Activated CD4-positive, alpha-beta T cell treated with anti-CD3 and anti-CD28 coated beads, Interleukin-2, Interleukin-6, amounts not matched to agents 100 ng/mL and 50 ng/mL, durations not matched to agents 16 hours and 8 hours (primary cell): ENCODE measurements at places on chromosomes 1 and 21.

GRCh38 chr1:180886338-180886737, 26.4 kb upstream of the KIAA1614 start:
- no peak for DNase-seq

DNA sequence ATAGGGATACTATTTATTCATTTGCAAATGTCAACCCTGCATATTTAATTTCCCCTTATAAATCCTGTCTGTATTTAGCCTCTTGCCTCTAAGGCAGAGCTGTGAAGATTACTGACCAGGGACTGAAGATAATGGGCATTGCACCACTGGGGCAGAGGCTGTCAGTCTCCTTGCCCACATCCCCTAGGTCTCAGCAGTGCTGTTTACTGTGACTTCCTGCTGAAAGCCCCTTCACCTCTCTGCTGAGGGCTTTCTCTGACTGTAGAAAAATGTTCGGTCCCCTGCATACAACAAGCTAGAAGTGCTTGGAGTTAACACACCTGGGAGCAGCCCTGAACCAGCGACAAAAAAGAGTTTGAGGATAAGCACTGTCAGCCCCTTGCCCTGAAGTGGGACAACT, 28.8 kb downstream of the SLC5A9 start:
- no peak for DNase-seq

GRCh38 chr1:10429868-10430215, 391 bp upstream of the CENPS start:
- peak; percentile 45 for DNase-seq

DNA sequence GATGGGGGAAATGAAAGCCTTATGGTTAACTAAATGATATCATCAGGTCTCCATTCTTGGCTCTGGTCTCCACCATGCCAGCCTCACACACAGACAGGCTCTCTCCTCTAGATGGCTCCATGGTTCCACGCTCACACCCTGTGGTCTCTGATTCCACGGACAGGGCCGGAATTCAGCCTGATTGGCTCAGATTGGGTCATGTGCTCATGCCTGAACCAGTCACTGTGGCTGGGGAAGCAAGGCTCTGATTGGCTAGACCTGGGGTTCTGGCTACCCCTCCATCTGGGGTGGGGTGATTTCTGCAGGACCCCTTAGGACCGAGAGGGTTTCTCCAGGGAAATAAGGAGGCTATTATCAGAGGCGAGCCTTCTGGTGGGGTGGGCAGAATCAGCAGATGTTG, 277.0 kb downstream of the PTPRU start:
- peak; percentile 43 for DNase-seq

DNA sequence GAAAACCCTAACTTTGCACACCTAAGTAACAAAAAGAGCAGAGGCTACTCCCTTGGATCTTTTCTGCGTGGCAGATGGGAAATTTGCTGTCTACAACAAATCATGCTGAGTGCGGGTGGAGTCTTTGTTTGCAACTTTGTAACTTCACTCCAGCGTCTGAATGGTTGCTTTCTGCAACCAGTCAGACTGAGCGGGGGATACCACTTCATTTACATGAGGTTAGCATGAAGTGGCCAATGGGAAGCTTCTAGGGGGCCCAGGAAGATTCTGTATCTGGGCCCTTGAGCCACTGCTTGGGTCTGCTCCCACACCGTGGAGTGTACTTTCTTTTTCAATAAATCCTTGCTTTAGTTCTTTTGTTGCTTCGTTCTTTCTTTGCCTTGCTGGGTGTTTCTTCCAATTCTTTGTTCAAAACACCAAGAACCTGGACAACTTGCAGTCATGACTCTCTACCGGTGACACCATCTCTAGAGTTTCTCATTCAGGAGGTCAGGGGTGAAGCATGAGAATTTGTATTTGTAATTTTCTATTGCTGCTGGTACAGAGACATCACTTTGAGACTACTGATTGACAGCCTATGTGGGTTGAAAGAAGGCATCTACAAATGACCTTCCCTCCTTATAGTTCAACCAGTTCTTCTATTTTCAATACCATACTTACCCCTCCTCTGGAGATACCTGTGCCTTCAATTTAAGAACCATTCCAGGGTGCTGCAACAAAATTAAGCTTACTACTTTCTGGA, 55.8 kb upstream of the RC3H1 start:
- DNase-seq: no peak

- DNase-seq: peak; percentile 56
Observed at GRCh38 chr1:227192163-227192562, 126.1 kb downstream of the CDC42BPA start.

GRCh38 chr1:3275471-3276340, 178.8 kb upstream of the ARHGEF16 start:
- no peak for DNase-seq

- no peak for DNase-seq
Observed at GRCh38 chr1:243818978-243819377, 31.1 kb downstream of the AKT3 start.

DNA sequence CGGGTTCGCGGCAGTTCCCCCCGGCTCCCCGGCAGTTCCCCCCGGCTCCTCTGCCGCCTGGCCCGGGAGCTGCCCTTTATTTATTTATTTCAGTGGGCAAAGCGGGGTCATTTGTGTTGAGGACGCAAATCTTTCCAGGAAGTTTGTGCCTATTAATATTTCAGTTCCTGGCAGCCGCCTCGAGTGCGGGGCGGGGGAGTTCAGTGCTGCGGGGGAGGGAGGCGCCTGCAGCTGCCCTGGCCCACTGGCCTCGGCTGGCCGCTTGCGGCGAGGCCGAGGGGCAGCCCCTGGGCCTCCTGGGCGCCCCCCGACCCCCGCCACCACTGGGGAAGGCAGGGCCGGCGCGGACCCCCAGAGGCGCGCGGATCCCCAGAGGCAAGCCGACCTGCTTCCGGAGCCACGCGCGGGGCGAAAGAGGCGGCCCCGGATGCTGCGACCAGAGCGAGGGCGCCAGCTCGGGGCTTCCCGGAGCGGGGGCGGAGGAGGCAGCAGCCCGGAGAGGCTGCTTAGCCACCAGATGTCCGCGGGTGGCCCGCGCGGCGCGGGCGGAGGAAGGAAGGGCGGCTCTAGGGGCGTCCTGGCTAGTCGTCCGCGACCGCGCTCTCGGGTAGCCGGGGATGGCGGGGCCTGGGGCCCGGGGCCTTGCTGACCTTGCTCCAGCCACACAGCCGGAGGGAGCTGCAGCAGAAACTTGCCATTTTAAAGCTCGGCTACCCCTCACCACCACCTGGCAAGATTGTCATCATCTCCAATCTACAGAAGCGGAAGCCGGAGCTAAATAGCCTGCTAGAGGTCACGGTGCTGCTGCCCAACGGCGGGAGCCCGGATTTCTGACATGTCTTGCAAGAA, 48.0 kb downstream of the H3-3A start:
- peak; percentile 73 for DNase-seq

GRCh38 chr1:149846593-149847466, 52.5 kb upstream of the BOLA1 start:
- peak; percentile 0 for DNase-seq

DNA sequence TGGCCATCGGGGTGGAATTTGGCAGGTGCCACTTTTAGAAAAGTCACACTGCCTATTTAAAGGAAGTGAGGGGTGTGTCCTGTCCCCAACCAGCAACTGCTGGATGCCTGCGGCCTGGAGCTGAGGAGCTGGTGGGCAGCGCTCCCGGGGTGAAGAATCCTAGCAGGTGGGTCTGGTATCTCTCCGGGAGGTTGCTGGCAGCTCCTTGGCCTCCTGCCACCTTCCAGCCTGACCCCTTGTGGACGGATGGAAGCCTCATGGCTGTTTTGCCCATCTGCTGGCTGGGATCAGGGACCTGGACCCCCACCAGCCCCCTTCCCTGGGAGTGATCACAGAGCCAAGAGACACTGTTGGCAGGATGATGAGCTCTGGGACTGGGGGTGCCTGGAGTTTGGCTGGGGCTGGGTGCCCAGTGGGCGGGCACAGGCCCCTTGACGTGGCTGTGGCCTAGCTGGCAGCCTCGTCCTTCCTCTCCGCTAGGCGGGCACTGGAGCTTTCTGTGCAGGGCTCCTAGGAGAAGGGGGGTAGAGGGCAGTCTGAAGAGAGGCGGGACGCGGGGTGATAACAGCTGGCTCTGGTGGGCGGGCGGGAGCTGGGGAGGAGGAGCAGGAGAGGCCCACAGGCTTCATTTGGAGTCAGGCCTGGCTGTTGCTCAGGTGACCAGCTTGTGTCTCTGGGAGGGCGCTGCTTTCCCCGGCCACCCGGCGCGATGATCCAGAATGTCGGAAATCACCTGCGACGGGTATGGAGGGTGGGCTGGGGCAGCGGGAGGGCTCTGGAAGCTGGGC, at the start of gene ACOT11:
TSS of gene ACOT11 (plus strand) at position 628 of the 788 bp plus-strand sequence. CDS start at position 710, 82 bp downstream.
- DNase-seq: no peak

DNA sequence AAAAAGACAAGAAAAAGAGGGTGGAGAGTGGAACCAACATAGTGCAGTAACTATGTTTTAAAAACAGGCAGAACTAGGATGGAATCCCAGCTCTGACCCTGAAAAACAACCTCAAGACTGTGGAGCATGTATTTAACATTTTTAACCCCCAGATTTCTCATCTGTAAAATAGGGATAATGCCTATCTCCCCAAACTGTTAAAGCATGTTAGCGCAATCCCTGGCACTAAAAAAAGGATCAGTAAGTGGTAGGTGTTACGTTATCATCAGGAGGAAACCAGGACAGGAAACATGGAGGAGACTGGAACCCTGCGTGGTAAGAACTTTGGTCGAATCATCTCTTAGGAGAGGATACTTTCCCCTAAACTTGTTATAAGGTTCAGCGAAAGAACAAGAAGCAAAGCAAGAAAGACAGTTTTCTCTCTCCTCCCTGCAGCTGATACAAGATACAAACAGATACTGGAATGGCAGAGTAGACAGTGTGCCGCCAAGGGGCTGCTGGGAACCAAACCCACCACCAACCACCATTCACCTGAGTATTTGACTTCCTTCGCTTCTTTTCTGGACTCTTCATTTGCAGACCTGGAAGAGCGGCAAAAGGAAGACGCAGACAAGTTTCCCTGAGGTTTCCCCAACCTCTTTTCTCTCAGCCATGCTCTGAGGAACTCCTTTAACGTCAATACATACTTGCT, 991 bp downstream of the PYGO2 start:
- DNase-seq: no peak

GRCh38 chr1:22123071-22123390, 19.9 kb downstream of the WNT4 start:
- no peak for DNase-seq

DNA sequence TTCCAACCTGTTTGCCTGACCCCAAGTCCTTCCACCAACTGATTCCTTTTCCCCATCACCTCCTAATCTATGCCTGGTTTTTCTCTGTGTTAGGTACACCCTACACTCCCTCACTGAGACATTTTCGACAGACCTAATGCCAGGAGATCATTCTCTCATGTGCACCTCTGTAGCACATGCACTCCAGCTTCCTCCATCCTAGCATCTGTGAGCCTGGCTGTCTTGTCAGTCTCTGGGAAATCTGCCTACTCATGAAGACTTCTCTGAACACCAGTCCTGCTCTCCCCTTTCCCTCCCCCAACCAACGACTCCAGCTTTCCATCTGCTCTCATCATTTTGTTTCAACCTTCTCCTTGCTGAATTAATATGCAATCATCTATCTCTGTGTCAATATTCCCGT, 987 bp downstream of the MED8 start:
- DNase-seq: no peak

GRCh38 chr1:223201967-223202366, 58.9 kb upstream of the TLR5 start:
- no peak for DNase-seq

GRCh38 chr21:30081506-30081905, 85.1 kb downstream of the CLDN17 start:
- no peak for DNase-seq

- no peak for DNase-seq
Observed at GRCh38 chr1:46903481-46903880, 37.8 kb downstream of the CYP4A11 start.

GRCh38 chr1:40161888-40162397, 756 bp downstream of the RLF start:
- peak; percentile 40 for DNase-seq

- no peak for DNase-seq
Observed at GRCh38 chr1:199302554-199302953, 663.7 kb downstream of the PTPRC start.

- no peak for DNase-seq
Observed at GRCh38 chr21:9759972-9760371, 761.4 kb upstream of the TPTE start.

- DNase-seq: no peak
Observed at GRCh38 chr1:46183079-46183847, 7.0 kb upstream of the P3R3URF start.
